ENCODE measurements at places on chromosomes 3 and 15. TPM values are rescaled to one million over a fixed set of nuclear protein-coding genes. Genes with fewer than 3 reads are reported as not detected.

DNA sequence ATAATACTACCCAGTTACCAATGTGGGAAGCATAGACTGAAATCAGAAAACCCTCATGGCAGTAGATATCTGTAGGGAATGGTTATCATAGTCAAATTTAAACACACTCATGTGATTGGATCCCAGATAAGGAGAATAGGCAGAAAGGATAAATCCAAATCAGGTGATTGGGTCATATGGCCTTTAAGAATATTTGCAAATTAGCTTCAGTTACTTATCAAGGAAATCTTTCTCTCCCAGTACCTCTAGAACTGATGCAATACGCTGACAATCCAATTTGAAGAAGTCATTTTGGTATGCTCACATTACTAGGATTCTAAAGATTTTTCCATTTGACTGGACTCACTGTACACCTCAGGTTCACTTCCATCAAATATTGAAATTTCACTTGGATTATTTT, 87.7 kb upstream of the MNS1 start:
- H3K27me3 ChIP-seq = no peaks in the 10 kb centered on the region
- no peak overlapping the region for H3K4me3 ChIP-seq
- no peaks in the 10 kb centered on the region for H3K4me1 ChIP-seq

DNA sequence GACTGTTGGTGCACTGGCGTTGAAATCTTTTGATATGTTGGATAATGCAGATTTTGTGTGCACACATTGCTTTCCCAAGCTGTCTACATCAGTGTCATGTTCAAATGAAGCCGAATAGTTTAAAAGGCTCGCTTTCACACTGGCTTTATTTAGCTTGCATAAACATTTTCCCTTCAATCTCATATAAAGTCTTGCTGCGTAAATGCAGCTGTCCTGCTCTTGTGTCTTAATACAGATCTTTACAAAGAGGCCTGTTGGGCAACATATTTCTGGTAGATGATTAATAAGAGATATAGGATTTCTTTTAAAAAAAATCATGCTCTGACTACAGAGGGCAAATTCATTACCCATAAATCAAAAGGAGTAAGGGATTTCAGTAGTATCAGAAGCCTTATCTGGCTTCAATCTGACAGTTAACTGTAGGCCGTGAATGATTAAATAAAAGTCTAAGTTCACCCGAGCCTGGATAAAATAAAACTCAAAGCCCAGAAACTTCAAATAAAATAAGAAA, 937.2 kb downstream of the FHIT start:
- H3K4me3 ChIP-seq = no peak overlapping the region
- peaks cover 4% of the 10 kb centered on the region for H3K36me3 ChIP-seq
- no peaks in the 10 kb centered on the region for H3K27me3 ChIP-seq
- peaks cover 15% of the 10 kb centered on the region for H3K4me1 ChIP-seq
- DNase-seq = no peak

DNA sequence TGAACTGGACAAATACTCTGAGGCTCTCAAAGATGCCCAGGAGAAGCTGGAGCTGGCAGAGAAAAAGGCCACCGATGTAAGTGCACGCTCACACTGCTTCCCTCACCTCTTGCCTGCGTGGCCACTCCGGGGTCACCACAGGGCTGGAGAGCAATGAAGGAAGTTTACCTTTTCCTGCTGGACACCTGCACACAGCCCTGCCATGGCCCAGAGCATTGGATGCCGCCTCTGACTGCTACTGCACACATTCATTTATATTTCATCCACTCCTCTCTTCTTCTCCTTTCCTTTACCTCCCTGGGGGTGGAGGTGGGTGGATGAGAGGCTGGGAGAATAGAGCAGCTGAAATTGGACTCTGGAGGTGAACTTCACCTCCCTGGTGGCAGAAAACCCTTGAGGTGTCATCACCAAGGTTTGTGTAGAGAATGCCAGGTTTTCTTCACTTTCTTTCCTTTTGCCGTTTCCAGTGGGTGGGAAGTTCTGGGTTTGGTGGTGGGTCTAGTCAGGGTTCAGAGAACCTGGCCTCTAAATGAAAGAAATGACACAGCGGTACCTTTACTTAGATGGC, 1.6 kb downstream of the TPM1 start:
- peaks cover 81% of the 10 kb centered on the region for H3K36me3 ChIP-seq
- peak overlapping the region; percentile 77 for H3K27ac ChIP-seq
- peaks cover 57% of the 10 kb centered on the region for H3K4me1 ChIP-seq
- H3K27me3 ChIP-seq = no peaks in the 10 kb centered on the region

- DNase-seq = no peak
- no peak overlapping the region for H3K27ac ChIP-seq
- H3K4me3 ChIP-seq = no peak overlapping the region
- H3K4me1 ChIP-seq = peaks cover 10% of the 10 kb centered on the region
These were observed 175.6 kb downstream of the SMAD6 start for GRCh38 chr15:66877477-66878271.

The SLC22A13 gene
- total RNA-seq = 3.5 TPM

The LSG1 gene
- 86.3 TPM for total RNA-seq

The ADAMTS7 gene
- total RNA-seq = 1.4 TPM

- H3K27me3 ChIP-seq = no peaks in the 10 kb centered on the region
- no peak overlapping the region for H3K4me3 ChIP-seq
- H3K36me3 ChIP-seq = no peaks in the 10 kb centered on the region
- H3K27ac ChIP-seq = no peak overlapping the region
- H3K4me1 ChIP-seq = peaks cover 21% of the 10 kb centered on the region
These were observed 398.0 kb downstream of the OTOL1 start for GRCh38 chr3:161894657-161895056.

The ADIPOQ gene
- not detected for total RNA-seq

GRCh38 chr15:76432604-76433003, 96.0 kb downstream of the ISL2 start:
- DNase-seq = no peak
- no peaks in the 10 kb centered on the region for H3K27me3 ChIP-seq
- H3K4me3 ChIP-seq = no peak overlapping the region
- no peak overlapping the region for H3K27ac ChIP-seq

GRCh38 chr15:39177561-39177960, 403.3 kb upstream of the THBS1 start:
- no peaks in the 10 kb centered on the region for H3K27me3 ChIP-seq
- H3K4me3 ChIP-seq = no peak overlapping the region
- no peak for DNase-seq
- peaks cover 41% of the 10 kb centered on the region for H3K4me1 ChIP-seq

- H3K4me3 ChIP-seq = no peak overlapping the region
- DNase-seq = no peak
- H3K27ac ChIP-seq = no peak overlapping the region
- H3K36me3 ChIP-seq = no peaks in the 10 kb centered on the region
- peaks cover 96% of the 10 kb centered on the region for H3K27me3 ChIP-seq
- H3K4me1 ChIP-seq = no peaks in the 10 kb centered on the region
These were observed 87.1 kb downstream of the WNT7A start for GRCh38 chr3:13792512-13793371.

The GPR149 gene
- not detected for total RNA-seq

GRCh38 chr15:101250873-101251829, 697 bp downstream of the CHSY1 start:
- H3K27ac ChIP-seq = peak overlapping the region; percentile 7
- H3K27me3 ChIP-seq = peaks cover 14% of the 10 kb centered on the region
- peak overlapping the region; percentile 83 for H3K4me3 ChIP-seq
- peak; percentile 58 for DNase-seq
- H3K36me3 ChIP-seq = peaks cover 34% of the 10 kb centered on the region

The CD200R1 gene
- not detected for total RNA-seq

- DNase-seq = no peak
- no peaks in the 10 kb centered on the region for H3K4me1 ChIP-seq
- no peaks in the 10 kb centered on the region for H3K36me3 ChIP-seq
- no peak overlapping the region for H3K27ac ChIP-seq
- no peak overlapping the region for H3K4me3 ChIP-seq
These were observed 131.4 kb upstream of the EIF1B start for GRCh38 chr3:40178012-40178594.

- H3K36me3 ChIP-seq = peaks cover 33% of the 10 kb centered on the region
- H3K4me3 ChIP-seq = no peak overlapping the region
- peaks cover 77% of the 10 kb centered on the region for H3K4me1 ChIP-seq
- H3K27me3 ChIP-seq = no peaks in the 10 kb centered on the region
These were observed 10.7 kb downstream of the TGFBR2 start for GRCh38 chr3:30617069-30617468.

The TMCO5A gene
- not detected for total RNA-seq

The FBXO40 gene
- total RNA-seq = not detected
